Endothelial cell of umbilical vein (primary cell): ENCODE measurements at places on chromosomes 3 and 15.
A peak's percentile ranks its signal among the peaks of the same experiment; 100 is the strongest.

- DNase-seq, result no peak
Measured at GRCh38 chr3:45790596-45790995, 5.7 kb downstream of the SLC6A20 start.

DNA sequence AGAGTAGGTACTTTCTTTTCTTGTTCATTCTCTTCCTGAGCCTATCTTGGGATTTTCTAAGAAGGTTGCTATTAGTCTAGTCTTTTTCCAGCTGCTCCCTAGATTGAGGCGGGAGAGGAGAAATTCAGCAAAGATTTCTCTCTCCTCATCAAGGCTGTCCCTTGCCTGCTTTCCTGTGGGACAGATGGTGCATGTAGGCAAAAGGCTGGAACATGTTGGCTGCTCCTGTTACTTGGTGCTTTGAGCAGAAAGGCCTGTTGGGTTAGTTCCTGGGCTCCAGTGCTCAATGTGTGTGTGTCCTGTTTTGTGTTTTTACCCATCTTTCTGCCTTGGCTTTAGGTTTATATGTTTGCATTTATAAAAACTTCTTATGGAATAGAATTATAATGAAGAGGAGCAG lies 9.1 kb upstream of the SNRPN start:
- DNase-seq, result no peak

DNA sequence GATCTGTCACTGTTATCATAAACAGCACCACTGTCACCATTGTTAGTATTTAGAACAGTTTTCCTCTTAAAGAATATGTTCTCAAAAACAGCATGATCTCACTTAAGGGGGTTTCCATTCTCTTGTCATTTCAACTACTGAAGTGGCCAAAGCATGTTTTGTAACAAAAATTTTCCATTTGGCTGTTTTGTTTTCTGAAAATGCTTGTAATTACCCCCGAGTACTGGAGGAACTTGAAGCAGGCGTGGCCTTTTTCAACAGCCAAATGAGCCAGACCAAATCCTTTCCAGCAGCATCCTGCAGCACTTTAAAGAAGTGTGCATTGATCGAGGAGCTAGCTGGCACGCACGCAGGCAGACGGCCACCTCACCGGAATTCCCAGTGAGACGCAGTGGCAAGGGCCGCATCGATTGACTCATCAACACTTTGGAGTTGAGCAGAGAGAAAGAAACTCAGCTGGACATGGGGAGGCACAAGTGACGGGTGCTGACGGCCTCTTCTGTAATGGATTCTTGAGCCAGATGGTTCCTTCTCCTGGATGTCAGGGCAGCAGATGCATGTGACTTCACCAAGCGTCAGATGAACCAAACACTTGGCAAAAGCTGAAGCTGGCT lies 234.3 kb upstream of the IGF1R start:
- DNase-seq, result no peak

GRCh38 chr15:85889956-85890619 lies 95.4 kb upstream of the KLHL25 start:
- DNase-seq, result no peak

DNA sequence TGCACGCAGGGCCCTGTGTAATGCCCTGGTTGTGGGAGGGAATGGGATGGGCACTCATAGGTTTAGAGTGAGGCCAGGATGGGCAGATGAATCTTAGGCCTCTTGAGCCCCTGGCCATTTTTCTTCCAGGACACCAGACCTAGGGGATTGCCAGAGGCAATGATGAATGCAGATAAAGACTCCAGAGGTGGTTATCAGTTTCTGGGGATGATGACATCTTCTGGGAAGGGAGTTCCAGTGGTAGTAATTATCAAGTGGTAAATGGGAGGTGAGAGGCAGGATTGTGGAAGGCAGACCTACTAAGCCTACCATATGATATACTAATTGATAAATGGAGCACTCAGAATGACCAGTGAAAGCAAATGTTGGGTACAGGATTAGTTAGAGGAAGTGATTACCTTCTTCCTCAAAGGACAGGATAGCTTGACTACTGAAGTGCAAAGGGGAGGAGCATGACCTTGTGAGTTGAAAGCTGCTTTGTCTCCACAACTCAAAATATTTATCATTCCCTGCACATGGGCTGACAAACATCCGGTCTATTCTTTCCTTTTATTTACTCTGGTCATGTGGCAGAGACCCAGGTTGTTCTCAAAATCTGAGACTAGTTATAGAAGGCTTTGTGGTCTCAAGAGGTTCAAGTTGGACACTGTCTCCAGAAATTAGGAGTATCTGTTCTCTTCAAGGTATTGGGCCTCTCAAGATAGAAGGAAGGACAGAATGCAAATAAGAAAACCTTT lies 10.2 kb upstream of the MAPK6 start:
- peak; percentile 66 for DNase-seq

DNA sequence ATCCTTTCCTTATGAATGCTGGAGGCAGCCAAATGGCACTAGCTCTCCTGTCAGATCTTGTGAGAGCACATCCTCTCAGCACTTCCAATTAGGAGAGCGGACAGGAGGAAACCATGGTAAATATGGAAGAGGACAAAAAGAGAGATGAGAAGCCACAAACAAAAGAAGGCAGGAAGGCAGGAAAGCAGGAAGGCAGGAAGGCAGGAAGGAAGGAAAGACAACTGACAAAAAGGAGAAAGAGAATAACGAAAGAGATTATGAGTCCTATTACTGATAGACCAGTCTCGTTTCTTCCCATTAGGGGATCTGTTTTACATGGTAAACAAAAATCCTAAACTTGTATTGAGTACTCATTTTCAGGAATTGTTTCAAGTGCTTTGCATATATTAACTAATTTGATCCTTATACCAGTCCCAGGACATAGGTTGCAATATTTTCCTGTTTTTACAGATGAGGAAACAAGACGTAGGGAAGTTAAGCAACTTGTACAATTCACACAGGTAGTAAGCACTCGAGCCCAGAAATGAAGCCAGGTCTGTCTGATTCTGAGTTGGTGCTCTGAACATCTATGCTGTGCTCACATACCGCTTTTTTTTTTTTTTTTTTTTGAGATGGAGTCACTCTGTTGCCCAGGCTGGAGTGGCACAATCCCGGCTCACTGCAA lies 4.2 kb downstream of the BCL2A1 start:
- DNase-seq, result no peak

GRCh38 chr15:101437209-101437608 lies 52.3 kb downstream of the PCSK6 start:
- no peak for DNase-seq

GRCh38 chr3:168073842-168074605 lies 21.7 kb downstream of the GOLIM4 start:
- DNase-seq, result no peak

- DNase-seq, result no peak
Measured at GRCh38 chr3:170896781-170897180, 11.7 kb downstream of the EIF5A2 start.

DNA sequence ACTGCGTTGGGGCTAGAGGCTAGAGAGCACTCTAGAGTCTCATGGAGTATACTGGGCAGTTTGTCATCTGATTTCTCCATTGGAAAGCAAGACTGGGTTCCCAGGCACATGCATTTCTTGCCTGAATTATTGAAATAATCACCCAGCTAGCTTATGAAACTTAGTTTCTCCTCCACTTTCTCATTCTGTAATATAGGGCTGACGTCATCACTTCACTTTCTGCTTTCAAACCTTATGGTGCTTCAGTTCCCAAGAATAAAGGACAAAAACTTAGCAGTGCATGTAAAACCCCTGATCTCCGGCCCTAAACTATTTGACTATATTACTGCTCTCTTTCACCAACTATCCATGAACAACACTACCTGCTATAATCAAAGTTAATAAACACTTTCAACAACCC lies 147.9 kb downstream of the IGSF11 start:
- DNase-seq, result no peak

DNA sequence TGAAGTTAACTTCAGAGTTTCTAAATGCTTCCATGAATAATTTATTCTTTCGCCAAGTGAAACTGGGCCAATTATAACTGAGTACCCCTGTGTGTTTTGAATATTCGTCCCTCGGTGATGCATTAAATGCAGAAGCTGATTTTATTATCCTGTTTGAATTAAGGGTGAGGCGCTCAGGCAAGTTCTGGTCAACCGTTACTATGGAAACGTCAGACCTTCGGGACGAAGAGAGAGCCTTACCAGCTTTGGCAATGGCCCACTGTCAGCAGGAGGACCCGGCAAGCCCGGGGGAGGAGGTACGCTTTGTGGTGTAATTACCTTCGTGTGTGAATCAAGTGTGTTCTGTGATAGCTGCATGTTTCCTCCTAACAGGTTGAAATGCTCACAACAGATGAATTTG lies 239.8 kb downstream of the ITPR1 start:
- no peak for DNase-seq

- no peak for DNase-seq
Measured at GRCh38 chr3:155981669-155982068, 111.2 kb downstream of the GMPS start.

DNA sequence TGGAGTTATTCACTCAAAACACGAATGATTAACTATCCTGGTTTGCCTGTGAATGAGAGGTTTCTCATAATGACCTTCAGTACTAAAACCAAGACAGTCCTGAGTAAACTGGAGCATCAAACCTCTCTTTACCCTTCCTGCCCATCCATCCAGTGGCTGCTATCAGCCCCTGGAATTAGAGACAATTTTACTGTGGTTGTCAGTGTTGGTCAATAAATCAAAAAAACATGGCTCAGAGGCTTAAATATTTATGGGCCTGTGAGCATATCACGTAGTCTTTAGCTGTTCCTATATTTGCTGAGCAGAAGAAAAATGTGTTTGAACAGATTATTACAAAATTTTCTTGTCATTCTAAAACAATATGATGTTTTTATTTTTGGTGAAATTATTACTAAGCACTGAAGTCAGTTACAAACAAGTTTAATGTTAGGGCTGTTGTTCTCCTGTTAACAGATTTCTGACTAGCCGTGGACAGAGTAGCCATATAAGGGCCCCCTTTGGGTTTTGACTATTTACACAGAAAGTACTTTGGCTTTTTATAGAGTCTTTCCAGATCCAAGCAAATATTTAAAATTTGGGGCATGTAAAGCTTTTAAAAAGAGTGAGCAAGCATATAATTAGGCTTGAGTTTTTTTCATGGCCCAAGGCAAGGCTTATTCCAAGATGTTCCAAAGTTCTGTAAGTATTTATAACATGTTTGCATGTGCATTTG lies 580.9 kb downstream of the DIPK2A start:
- no peak for DNase-seq

- DNase-seq, result no peak
Measured at GRCh38 chr3:141152801-141153678, 78.6 kb upstream of the PXYLP1 start.

DNA sequence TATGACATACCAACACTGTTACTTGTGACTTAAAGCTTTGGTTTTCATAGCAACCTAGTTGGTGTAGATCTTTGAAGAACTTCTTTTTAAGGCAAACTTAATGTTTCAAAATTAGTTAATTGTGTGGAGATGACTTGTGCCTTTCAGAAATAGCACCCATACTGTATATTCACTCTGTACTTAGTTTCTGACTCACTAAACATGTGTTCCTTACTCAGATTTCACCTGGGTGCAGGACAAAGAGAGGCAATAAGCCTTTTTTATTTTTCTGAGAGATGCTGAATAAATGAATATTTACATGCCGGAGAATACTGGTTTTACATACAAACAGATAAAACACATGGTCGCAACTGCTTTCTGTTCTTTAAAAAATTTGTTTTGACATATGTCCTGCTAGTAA lies 44.8 kb downstream of the SLC25A26 start:
- no peak for DNase-seq

- DNase-seq, result no peak
Measured at GRCh38 chr3:178773358-178773757, 237.1 kb downstream of the KCNMB2 start.

GRCh38 chr3:129035360-129036221 lies 25.0 kb upstream of the GP9 start:
- no peak for DNase-seq

GRCh38 chr15:58212909-58213526 lies 74.8 kb downstream of the AQP9 start:
- DNase-seq, result peak; percentile 56

GRCh38 chr3:32303977-32304881 lies 65.7 kb downstream of the CMTM8 start:
- no peak for DNase-seq

GRCh38 chr3:190621927-190622326 lies 108.0 kb downstream of the IL1RAP start:
- DNase-seq, result no peak

DNA sequence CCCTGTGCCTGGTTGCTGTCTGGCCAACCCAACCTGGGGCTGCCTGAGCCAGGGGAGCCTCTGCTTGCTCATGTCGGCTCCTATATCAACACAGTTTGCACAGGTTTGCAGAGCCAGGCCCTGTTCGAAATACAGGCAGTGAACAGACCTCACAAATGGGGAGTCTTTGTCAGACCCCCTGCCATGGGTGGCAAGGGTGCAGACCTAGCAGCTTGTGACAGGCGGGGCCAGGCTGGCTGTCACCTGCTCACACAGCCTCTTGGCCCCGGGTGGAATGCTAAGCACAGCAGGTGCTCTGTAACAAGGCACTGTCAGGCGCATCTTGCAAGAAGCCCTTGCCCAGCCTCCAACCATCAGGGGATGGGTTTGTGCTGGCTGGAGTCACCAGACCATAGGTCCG lies 47.3 kb downstream of the BDH1 start:
- DNase-seq, result no peak

DNA sequence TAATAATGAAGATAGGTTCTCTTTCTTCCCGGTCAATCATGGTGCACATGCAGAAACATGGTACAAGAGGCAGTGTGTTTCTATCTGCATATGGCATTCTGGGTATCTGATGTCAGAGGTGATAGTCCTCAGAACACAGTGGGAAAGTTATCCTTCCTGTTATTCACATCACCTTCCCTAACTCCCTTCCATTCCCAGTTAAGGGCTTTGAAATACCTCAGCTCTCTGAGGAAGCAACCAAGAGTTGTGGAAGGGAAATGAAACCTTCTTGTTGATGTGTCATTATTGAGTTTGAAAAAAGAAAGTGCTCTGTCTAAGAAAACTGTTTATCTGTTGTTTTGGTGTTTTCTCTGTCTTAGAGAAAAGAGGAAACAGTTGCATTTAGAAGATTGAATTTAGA lies 21.9 kb upstream of the P2RY13 start:
- no peak for DNase-seq
